EH (cell line): ENCODE measurements at places on chromosomes 13 and 19.

GRCh38 chr13:44710576-44710975 lies 134.4 kb upstream of the TSC22D1 start:
- DNase-seq = peak; percentile 90

GRCh38 chr13:43363156-43363953 lies 340.0 kb downstream of the DNAJC15 start:
- peak; percentile 18 for DNase-seq

GRCh38 chr19:3682741-3683404 lies 17.4 kb downstream of the PIP5K1C start:
- DNase-seq = peak; percentile 55

- DNase-seq = peak; percentile 20
Measured at GRCh38 chr13:31105020-31105795, 56.5 kb downstream of the HSPH1 start.

DNA sequence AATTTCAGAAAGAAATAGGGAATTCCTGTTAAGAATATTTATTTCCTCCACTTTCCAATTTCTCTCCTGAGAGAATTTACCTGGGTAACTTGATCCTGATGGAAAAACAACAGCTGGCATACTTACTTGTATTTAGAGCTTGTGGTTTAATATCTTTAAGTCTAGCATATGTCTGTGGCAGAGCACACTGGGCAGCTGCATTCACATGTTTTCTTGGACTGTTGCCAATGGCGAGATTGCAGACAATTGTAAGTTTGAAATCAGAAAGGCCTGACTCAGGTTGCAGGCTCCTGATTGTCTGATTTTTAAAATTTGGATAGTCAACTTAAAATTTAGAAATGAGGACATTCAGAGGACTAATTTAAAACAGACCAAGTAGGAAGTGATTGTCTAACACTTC lies 66.9 kb downstream of the NHLRC3 start:
- peak; percentile 2 for DNase-seq
